Central memory CD4-positive, alpha-beta T cell (primary cell): ENCODE measurements at places on chromosomes 13 and 19.
A peak's percentile ranks its signal among the peaks of the same experiment; 100 is the strongest.

DNA sequence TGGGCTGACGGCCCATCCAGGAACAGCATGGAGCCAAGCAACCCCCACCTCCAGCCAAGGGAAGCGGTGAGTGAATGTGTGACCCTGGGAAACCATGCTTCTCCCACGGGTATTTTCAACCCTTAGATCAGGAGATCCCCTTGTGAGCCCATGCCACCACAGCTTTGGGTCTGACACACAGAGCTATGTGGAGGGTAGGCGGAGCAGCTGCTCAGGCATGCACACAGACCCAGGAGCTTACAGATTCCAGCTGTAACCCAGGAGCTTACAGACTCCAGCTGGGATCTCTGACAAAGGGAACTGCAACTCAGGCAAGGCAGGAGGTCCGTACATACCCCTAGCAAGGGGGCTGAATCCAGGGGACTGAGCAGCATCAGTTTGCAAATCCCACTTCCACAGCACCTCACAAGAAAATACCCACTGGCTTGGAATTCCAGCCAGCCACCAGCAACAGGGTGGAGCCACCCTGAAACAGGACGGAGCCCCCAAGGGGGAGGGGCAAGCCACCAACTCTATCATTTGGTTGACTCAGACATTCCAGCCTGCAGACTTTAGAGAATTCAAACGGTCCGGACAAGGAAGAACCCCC lies 40.8 kb upstream of the RFXAP start:
- no peak for DNase-seq

DNA sequence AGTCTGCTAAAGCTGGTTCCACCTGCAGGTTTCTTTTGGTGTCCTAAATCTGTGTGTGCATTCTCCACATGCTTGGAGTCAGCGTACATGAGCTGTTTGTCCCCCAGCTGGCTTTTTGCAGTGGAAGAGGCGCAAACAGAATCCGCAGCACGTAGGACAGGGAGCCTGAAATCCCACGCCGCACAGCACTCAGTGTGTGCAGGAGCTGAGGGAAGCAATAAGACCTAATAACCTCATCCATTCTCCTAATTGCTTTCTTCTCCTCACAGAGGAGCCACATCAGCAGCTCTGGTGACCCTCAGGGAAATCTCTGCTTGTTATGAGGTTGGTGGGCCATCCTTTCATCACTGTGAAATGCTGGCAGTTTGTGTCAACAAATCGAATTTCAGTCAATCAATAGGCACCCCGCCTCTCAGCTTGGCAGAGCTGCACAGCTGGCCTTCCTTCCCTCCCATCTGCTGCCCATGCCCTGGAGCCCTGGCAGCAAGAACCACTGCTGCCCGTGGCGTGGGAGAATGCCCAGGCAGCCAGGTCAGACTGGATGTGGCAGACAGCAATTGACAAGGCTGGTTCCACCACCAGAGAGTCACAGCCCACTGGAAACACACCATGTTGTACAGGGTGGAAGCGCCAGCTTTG lies 136.7 kb downstream of the ZDHHC20 start:
- DNase-seq: no peak

- no peak for DNase-seq
Measured at GRCh38 chr13:26095846-26096610, 44.2 kb upstream of the SHISA2 start.

- no peak for DNase-seq
Measured at GRCh38 chr13:107730813-107731212, 484.5 kb downstream of the LIG4 start.

- no peak for DNase-seq
Measured at GRCh38 chr19:38664503-38665211, 17.2 kb downstream of the ACTN4 start.

GRCh38 chr13:100637380-100637779 lies 37.2 kb downstream of the TMTC4 start:
- DNase-seq: no peak

- DNase-seq: no peak
Measured at GRCh38 chr19:16801600-16802013, 27.6 kb upstream of the SIN3B start.

GRCh38 chr13:19818223-19818842 lies 35.6 kb upstream of the PSPC1 start:
- DNase-seq: peak; percentile 3

- DNase-seq: no peak
Measured at GRCh38 chr19:51090471-51090870, 7.8 kb upstream of the KLK14 start.

- DNase-seq: no peak
Measured at GRCh38 chr13:113785051-113786010, 26.3 kb downstream of the TMEM255B start.

GRCh38 chr13:51997641-51998330 lies 13.5 kb downstream of the ATP7B start:
- DNase-seq: no peak
